ENCODE measurements at places on chromosomes 11 and 22.

DNA sequence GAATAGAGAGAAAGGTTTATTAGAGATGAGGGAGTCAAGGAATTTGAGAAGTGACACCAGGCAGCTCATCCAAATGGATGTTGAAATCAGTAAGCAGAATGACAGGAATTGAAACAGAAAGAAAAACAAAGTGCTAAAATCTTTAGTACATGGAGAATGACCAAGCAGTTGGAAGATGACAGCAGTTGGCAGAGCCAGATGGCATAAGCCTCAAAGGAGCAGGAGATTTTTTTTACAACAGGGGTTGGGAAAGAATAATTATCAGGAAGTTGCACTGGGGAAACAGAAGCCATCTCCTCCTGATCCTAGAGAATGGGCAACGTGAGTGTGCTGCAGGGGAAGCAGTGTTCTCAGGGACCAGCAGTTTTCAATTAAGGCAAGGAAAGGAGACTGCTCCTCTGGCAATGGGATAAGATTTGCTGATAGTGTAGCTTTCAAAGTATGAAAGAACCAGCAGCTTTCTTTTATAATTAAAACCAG is 28.9 kb downstream of the RAB39A start:
- DNase-seq = no peak

- no peak for DNase-seq
Measured at GRCh38 chr11:32068134-32068870, 22.6 kb upstream of the RCN1 start.

- DNase-seq = no peak
Measured at GRCh38 chr11:70861559-70861958, 390.8 kb downstream of the SHANK2 start.

- DNase-seq = no peak
Measured at GRCh38 chr11:118442301-118442700, 6.0 kb downstream of the KMT2A start.

GRCh38 chr11:3859373-3859881 is 4.0 kb downstream of the STIM1 start:
- no peak for DNase-seq

DNA sequence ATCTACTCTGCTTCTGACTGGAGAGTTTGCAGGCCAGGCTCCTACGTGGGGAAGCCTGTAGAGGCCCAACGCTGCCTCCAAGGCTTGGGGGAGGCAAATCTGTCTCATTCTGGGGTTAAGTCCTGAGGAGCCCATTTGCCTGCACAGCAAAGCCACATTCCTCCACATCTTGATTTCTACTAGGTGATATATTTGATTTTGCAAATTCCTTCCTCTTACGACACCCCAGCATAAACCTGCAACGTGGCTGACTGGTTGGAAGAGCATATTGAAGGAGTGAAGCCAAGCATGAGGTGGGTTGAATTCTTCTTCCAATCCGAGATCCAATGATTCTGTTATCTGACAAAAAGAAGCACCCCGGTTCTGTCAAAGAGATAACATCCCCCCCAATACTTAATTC is 87.1 kb downstream of the FBXO7 start:
- no peak for DNase-seq

GRCh38 chr11:133052537-133052936 is 479.8 kb downstream of the OPCML start:
- no peak for DNase-seq
